SK-N-DZ (cell line): ENCODE measurements at places on chromosomes 13 and 19.

DNA sequence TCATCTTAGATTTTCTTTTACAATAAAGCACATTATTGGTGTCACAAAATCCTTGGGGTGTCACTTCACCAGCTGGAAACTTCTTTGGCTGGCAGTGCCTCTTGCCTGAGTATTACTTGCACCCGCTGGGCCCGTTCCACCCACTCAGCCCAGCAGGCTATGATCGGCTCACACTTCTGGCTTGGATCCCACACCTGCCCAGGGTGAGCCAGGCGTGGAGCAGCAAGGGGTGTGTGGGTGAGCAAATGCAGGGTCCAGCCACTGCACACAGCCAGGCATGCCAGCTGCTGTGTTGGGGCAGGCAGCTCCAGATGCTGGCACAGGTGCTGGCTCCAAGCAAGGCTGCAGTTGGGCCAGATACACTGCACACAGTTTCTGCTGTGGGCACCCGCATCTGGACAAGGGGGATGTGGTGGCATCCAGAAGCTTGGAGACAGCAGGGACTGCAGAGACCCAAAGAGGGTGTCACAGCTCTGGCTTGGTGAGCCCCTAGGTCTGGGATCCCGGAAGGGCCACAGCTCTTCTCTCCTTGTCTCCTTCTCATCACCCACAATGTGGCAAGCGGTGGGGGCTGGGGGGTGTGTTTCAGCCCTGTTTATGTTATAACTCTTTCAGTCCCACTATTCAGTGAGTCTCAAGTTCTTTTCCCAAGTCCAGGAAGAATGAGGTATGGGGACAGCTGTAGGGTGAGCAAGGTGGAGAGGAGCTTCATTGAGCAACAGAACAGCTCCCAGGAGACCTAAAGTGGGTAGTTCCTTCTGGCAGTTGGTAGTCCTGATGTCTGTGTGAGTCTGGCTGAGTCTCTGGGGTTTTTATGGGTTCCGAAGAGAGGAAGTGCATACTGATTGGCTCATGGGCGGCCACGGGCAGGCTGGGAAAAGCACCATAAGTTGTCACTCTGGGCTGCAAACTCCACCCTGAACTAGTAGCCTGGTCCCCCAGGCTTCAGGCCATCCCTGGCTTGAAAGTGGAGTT, 25.3 kb upstream of the TBC1D4 start:
- DNase-seq, result no peak

- DNase-seq, result no peak
These were observed 67.2 kb downstream of the ALOX5AP start for GRCh38 chr13:30802501-30802900.

- no peak for DNase-seq
These were observed 48.4 kb upstream of the SPRY2 start for GRCh38 chr13:80389073-80390038.

- no peak for DNase-seq
These were observed 5.9 kb upstream of the CCL25 start for GRCh38 chr19:8046569-8047165.

DNA sequence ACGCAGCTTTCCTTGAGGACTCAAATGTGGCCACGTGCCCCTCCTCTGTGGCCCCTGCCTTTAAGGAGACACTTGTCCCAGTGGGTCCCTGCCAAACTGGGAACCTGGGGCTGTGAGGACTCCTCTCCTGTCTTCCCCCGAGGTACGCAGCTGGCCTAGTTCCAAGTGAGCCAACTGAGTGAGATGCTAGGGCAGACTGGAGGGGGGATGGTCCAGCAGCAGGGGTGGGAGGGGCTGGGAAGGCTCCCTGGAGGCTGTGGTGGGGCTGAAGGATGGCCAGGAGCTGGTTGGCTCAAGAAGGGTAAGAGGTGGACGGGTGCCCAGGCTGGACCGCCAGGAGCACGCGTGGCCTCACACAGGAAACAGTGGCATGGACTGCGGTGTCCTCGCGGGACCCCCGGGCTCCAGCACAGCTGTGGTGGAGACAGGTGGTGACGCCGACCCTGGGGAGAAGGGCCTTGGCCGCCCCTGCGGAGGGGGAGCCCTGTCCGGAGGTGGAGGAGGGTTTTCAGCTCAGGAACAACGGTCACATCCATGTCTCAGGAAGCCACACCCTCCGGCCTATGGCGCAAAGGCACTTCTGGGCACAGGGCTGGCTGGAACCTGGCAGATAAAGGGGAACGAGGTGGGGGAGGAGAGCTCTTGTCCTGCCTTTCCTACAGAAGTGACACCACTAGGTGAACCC, 45.8 kb downstream of the MLLT1 start:
- DNase-seq, result no peak

DNA sequence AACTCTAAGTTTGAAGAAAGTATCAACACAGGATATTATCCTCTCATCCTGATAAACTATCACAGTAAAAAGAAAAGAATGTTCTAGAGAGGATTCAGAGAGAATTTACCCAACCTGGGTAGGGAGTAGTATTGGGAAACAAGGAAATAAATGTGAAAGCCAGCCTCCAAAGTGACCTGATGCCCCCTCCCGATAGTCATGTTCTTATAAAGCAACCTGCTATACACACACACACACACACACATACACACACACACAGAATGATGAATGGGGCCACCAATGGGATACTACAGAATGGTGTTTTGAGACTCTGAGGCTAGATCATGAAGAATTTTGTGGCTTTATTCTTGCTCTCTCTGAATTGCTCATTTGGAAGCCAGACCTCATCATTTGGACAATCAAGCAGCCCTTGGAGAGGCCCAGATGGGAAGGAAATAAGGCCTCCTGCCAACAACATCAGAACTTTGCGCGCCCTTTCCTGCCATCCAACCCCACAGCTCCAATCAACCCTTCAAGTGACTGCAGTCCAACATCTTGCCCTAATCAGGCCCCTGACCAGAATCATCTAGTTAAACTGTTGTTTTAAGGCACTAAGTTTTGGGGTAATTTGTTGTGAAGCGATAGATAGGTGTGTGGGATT, 807.9 kb upstream of the ARGLU1 start:
- no peak for DNase-seq

- DNase-seq, result no peak
These were observed 41.6 kb downstream of the HSPH1 start for GRCh38 chr13:31119966-31120700.

DNA sequence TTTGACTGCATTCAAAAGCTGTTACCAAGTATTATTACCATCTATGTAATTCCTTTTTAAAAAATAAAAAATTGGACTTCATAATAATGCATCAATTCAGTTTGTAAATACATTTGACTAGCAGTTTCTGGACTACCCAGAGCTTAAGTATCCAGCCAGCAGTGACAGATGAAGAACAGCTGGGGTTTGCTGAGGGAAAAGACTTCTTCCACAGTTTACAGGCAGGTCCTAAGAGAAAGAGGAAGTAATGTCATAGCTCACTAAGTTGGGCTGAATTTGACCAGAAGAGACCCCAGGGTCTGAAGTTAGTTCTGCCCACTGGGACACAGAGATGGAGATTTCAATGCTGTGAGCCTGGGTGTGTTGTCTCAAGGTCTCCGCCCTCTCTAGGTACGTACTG, 96.4 kb downstream of the MBNL2 start:
- no peak for DNase-seq

DNA sequence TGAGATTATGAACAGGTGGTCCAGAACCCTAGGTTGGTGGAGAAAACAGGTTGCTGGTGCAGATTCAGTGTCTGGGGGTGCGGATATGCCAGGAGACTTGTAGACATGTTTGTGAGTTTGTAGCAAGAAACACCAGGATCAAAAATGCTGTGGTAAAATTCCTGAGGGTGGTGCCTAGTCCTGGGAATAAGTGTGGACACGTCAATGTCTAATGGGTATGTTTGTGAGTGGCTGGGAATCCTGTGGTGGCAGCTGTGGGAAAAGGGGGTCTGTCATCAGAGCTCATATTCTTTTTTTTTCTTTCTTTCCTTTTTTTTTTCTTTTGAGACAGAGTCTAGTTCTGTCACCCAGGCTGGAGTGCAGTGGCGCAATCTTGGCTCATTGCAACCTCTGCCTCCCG, 7.2 kb downstream of the ZNF708 start:
- no peak for DNase-seq

DNA sequence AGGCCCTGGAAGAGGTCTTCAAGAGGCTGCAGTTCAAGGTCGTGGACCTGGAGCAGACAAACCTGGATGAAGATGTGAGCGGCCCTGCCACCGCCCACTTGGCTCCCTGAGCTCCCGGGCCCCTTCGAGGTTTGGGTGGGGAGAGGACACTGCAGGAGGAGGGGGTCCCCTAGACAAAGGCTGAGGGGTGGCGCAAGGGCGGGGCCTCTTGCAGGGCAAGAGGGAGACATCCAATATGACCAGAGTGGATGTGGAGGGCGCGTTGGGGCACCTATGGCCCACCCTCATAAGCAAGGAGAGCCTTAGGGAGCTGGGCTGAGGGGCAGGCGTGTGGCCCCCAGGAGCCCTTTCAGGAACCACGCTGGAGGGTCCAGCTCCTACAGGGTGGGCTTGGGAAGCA, 20.2 kb downstream of the NKPD1 start:
- DNase-seq, result no peak

- DNase-seq, result no peak
These were observed 74.2 kb downstream of the TRPC4 start for GRCh38 chr13:37795326-37795725.

GRCh38 chr13:113410472-113411201, 42.7 kb downstream of the ADPRHL1 start:
- no peak for DNase-seq

DNA sequence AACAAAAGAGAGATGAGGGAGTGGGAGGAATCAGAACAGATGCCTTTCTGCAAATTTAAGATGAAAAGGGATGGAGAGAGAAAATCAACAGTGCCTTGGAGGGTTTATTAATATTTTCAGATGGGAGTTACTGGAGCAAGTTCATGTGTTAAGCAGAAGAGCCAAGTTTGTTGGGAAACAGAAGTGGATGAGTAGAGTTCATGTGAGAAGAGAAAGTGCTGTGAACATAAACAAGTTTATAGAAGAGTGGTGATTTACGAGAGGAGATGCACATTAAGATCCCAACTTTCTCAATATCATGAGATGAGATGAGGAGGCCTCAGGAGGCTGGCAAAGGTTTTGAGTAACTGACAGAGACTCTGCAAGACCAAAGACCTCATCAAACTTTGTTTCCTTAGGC, 274.1 kb upstream of the HTR2A start:
- no peak for DNase-seq

DNA sequence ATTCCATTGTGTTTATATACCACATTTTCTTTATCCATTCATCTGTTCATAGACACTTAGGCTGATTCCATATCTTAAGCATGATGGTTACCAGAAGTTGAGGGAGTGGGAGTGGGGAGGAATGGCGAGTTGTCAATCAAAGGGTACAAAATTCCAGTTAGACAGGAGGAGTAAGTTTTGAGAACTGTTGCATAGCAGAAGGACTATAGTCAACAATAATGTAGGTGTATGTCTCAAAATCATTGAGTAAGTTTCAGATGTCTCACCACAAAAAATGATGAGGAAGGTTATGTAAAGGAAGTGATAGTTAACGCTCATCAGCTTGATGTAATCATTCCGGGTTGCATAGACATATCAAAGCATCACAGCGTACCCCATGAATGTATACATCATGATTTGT, 4.6 kb upstream of the UBL3 start:
- no peak for DNase-seq

GRCh38 chr19:16886305-16886880, 2.4 kb upstream of the F2RL3 start:
- no peak for DNase-seq

DNA sequence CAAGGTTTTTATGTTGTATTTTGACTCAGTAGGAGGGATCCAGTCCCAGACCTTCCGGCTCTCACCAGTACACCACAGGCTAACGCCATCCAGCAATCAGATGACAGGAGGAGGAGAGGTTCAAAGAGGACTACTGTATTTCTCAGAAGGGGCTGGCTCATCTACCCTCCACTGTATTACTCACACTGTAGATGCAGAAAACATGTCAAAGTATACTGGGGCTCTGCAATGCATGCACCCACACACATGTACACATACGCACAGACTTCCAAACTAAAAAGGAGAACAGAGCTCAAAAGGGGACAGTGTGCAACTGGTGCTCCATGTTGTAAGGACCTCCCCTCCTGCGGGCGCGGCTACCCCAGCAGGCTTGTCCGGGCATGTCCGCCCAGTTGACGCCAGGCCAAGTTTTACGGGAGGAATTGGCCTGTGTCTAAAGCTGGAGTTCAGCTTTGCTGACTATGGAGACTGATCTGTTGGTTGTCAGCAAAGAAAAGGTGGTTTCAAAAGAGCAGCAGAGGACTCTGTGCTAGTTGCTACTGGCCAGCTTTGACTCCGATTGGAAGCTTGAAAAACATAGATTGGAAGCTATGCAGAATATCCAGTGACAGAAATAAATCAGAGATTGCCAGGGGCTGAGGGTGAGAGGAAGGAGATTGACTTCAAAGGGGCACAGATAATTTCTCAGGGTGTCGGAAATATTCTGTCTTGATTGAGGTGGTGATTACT, 314.2 kb downstream of the DLEU7 start:
- no peak for DNase-seq

DNA sequence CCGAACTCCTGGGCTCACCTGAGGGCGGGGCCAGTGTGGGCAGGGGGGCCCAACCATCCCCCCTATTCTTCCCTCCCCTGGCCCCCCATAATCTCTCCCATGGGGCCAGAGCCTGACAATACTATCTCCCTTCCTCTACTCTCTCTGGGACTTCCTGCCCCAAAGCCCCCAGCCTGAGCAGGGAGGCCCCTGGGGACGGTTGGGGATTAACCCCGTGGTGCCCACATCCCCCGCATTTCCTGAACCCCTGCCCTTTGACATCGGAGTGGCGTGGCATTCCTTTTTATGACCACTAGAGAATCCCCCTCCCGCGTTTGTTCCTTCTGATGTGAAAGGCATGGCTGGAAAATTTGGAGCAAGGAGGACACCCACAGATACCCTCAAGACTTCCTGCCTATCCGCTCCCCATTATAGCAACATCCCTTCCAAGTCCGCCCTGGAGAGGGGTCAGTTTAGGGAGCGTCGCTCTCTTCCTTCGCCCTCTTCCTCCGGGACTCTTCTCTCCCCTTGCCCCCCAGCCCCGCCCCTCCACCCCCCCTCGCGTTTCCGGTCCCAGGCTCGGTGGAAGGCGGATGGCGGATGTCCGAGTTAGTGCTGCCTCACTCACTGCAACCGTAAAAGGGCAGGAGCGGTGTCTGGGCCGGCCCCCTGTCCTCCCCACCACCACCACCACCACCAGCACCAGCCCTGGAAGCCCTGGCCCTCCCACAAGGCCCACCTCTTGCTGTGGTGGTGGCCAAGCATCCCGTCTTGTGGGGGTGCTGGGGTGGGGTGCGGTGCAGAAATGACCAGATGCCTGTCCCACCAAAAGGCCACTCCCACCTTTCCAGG, 1.8 kb downstream of the VASP start:
- no peak for DNase-seq

DNA sequence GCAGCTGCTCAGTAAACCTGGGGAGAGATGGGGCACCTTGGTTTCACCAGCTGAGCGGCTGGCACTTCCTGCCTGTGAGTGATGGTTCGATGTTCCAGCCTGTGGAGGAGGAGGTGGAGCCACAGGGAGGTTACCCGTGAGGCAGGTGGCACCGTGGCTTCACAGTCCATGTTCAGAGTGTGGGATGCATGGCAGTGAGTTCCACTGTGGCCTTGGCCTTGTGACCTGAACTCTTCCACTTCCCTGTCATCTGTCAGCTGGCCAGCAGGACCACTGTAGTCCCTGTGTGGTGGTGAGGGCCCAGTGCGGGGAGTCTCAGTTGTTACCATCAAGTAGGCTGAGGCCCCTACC, 16.9 kb downstream of the SMARCA4 start:
- no peak for DNase-seq

- DNase-seq, result no peak
These were observed 33.4 kb downstream of the DNAJC3 start for GRCh38 chr13:95710313-95710712.

- DNase-seq, result no peak
These were observed 39.2 kb downstream of the KCNC3 start for GRCh38 chr19:50290011-50290410.
